Activated CD4-positive, alpha-beta T cell treated with anti-CD3 and anti-CD28 coated beads, Interleukin-2, amount 10 ng/mL, durations not matched to agents 7 days and 5 days (primary cell): ENCODE measurements at places on chromosomes 2 and 18.

- DNase-seq, result peak; percentile 71
Measured at GRCh38 chr18:44725300-44726058, 44.8 kb downstream of the SETBP1 start.

GRCh38 chr2:27170581-27171337 lies 22.0 kb downstream of the TCF23 start:
- DNase-seq, result no peak

- DNase-seq, result no peak
Measured at GRCh38 chr2:66570471-66570870, 135.5 kb downstream of the MEIS1 start.

DNA sequence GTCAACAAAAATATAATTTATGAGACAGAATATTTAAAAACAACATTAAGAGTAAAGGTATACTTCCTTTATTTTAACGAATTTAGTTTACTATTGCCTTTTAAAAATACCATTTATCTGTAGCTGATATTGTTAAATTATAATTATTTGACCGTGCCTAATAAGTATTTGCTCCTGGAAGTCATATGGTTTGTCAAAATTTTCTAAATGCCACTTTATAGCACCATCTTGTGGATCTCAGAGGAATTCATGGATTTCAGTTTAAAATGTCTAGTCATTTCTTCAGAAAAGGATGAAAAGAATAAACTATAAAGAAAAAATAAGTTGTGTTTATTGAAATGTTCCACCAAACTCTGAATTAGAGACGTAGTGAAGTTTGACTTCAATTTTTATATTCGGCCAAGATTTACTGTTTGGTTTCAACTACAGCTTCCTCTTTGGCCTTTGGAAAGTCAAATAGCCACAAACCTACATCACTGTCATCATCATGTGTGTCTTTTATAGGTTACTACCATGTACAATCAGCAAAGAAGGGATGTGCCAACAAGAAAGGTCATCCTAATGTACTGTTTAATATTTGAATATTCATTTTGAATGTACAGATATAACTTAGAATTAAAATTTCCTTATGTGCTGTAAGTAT lies 10.3 kb upstream of the FTCDNL1 start:
- DNase-seq, result no peak

DNA sequence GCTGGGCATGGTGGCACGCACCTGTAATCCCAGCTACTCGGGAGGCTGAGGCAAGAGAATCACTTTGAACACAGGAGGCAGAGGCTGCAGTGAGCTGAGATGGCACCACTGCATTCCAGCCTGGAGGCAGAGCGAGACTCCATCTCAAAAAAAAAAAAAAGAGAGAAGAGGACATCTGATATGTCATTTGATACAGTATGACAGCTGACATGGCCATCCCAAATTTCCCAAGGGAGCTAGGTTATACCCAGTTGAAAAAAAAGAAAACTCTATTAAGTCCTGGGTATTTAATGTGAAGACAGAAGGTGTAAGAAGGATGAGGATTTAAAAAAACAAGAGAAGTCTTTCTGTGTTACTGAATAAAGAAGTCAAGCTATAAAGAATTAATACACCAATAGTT lies 23.3 kb downstream of the CLASP1 start:
- no peak for DNase-seq
